ENCODE measurements at places on chromosomes 4 and X. TPM values are rescaled to one million over a fixed set of nuclear protein-coding genes. Genes with fewer than 3 reads are reported as not detected.

The JCHAIN gene
- polyA plus RNA-seq, result not detected

The BMX gene
- polyA plus RNA-seq, result not detected

The TMEM47 gene
- polyA plus RNA-seq, result not detected

The AMER1 gene
- 3.1 TPM for polyA plus RNA-seq

The RS1 gene
- polyA plus RNA-seq, result not detected

- no peak for DNase-seq
- no peak overlapping the region for H3K27ac ChIP-seq
- no peaks in the 10 kb centered on the region for H3K36me3 ChIP-seq
- no peaks in the 10 kb centered on the region for H3K27me3 ChIP-seq
Measured at GRCh38 chrX:120773801-120774200, 101.9 kb downstream of the CT47B1 start.

DNA sequence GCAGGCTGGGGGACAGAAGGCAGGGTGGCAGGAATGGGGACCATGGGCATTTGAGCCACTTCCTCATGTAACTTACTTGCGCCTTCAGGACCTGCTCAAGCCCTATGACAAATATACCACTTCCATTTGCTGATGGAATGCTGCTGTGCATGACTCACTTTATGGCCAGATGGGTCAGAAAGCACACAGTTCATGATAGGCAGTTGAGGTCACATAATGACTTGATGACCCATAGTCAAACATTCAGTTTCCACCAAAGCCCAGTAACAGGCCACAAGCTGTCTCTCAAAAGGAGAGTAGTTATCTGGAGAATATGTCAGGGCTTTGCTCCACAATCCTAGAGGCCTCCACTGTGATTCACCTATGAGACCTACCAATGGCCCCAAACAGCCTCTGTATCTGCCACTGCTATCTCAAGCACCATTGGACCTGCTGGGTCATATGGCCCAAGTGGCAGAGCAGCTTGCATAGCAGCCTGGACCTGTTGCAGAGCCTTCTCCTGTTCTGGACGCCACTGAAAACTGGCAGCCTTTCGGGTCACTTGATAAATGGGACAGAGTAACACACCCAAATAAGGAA lies 5.3 kb upstream of the PAPSS1 start:
- H3K4me3 ChIP-seq, result no peak overlapping the region
- peaks cover 10% of the 10 kb centered on the region for H3K4me1 ChIP-seq
- H3K27me3 ChIP-seq, result no peaks in the 10 kb centered on the region
- DNase-seq, result peak; percentile 18

GRCh38 chr4:60648774-60649173 lies 551.4 kb upstream of the ADGRL3 start:
- H3K27ac ChIP-seq, result no peak overlapping the region
- no peak overlapping the region for H3K4me3 ChIP-seq
- H3K27me3 ChIP-seq, result no peaks in the 10 kb centered on the region
- no peaks in the 10 kb centered on the region for H3K4me1 ChIP-seq
- DNase-seq, result no peak

DNA sequence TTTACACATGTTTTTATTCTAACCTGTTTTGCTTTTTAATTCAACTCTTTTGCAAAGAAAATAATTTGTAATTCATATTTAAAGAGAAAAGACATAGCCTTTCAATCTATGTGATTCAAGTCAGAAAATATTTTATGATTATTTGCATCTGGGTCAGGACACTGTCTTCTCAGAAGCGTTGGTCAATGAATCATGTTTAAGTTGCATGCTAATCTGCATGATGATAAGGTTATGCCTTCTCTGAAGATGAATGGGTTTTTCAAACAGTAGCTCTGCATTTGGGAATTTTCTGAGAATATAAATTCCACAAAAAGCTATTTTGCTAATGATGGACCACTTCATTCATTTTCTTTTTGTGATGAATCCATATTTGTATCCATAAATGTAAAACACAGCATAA lies 282.5 kb downstream of the TMA16 start:
- no peak overlapping the region for H3K27ac ChIP-seq
- no peak for DNase-seq
- H3K4me1 ChIP-seq, result no peaks in the 10 kb centered on the region
- H3K4me3 ChIP-seq, result no peak overlapping the region

DNA sequence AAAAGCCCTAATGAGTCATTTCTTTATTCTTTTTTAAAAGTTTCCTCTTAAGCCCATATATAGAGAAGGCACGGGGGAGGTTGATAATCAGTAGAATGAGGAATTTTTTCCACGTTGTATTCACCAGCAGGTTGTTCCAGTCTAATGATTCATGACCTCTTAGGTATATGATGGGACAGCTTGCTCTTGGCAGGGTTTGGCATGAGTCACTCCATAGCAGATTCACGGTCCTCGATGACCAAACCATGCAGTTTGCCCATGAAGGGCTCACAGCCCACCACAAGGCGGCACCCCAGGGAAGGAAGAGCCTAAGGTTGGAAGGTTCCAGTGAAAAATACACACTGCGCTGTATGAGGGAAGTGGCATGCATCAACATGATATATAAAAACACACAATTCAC lies 623.8 kb upstream of the DIPK2B start:
- H3K36me3 ChIP-seq, result 0 out of 3 replicates have a peak, but pooled peaks cover 5% of the 10 kb centered on the region
- H3K27ac ChIP-seq, result no peak overlapping the region
- no peaks in the 10 kb centered on the region for H3K27me3 ChIP-seq
- H3K4me3 ChIP-seq, result no peak overlapping the region

GRCh38 chr4:45992728-45993127 lies 131.1 kb downstream of the GABRG1 start:
- no peak overlapping the region for H3K27ac ChIP-seq
- no peaks in the 10 kb centered on the region for H3K4me1 ChIP-seq
- no peaks in the 10 kb centered on the region for H3K36me3 ChIP-seq

GRCh38 chr4:28444886-28445496 lies 1584.3 kb downstream of the STIM2 start:
- H3K4me3 ChIP-seq, result no peak overlapping the region
- no peak for DNase-seq
- no peaks in the 10 kb centered on the region for H3K4me1 ChIP-seq

DNA sequence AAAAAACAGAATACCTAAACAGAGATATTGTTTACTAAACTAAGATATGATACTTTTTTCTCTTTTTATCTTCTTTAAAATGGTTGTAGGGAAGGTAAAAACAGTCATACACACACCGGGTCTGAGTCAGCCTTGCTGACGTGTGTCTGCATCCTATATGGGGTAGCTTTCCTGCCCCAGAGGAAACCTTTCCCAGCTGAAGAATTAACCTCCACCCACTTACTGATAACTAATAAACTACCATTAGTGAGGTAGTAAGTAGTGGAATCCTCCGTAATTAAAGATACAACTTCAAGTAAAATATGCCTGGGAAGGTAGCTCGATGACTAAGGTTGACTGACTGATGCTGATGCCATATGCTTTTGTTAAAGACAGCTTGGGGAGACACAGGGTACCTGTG lies 312.2 kb downstream of the DCTD start:
- no peaks in the 10 kb centered on the region for H3K27me3 ChIP-seq
- H3K4me3 ChIP-seq, result no peak overlapping the region
- H3K4me1 ChIP-seq, result no peaks in the 10 kb centered on the region

DNA sequence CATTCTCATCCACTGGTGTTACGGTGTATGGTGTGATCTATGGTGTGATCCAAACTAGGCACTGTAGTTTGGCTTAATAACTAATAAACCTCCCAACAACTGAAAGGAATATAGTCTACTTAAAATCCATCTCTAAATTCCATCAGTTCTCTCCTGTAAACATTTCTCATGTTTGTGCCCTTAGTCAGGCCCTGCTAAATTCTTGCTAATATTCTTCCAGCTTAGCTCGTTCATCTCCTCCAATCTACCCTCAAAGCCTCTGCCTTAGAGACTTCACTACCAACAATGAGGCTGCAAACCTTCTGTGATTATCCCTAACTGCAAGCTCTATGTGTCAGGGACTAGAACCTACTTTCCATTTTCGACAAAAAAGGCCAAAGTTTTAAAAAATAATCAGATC lies 28.1 kb downstream of the ZAR1 start:
- H3K4me3 ChIP-seq, result no peak overlapping the region
- H3K4me1 ChIP-seq, result no peaks in the 10 kb centered on the region
- DNase-seq, result no peak
- H3K27ac ChIP-seq, result no peak overlapping the region

DNA sequence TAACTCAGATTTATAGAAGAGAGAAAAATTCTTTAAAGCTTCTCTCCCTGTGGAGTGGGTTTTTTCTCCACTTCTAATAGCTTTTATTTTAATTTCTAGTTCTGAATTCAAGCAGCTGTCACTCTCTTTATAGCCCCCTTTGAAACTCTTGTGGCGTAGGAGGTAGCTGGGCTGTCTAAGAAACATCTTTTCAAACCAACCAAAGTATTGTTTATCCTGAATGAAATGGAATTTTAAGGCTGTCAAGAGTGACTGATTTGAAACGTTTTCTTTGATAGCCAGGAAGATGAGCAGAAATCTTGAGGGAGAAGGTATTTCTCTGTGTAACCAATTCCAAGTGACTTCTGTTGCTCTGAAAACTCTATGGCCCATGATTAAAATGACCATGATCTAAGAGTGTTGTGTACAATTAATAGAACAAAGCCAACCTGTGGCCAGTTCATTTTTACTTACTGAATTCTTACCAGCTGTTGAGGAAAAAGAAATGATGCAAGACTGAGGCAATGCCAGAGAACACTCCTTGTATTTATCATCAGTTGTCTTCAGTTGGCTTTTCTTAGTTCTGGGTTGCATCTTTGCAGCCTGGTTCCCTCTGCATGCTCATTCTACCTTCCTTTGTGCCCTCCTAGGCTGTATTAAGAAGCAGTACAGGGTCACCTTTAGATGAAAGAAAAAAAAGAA lies 298.4 kb downstream of the ARHGAP10 start:
- no peak for DNase-seq
- H3K36me3 ChIP-seq, result no peaks in the 10 kb centered on the region
- H3K4me1 ChIP-seq, result no peaks in the 10 kb centered on the region
- no peaks in the 10 kb centered on the region for H3K27me3 ChIP-seq
- no peak overlapping the region for H3K27ac ChIP-seq

DNA sequence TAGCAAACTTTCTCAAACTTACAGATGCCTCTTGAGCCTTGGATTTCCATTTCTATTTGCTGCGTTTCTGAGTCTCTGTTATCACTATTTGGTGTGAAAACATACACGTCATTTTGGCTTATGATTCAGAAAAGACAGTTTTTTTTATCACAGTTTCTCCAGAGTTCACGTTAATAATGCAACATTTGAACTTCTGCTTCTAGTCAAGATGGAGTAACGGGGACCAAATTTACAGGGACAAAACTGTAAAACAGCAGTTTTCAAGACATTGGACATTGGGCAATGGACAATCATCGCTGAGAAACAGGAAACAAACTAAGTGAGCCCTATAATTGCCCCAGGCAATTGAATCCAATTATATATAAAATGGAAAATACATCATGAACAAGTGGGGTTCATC lies 36.2 kb upstream of the TASL start:
- no peaks in the 10 kb centered on the region for H3K27me3 ChIP-seq
- H3K4me1 ChIP-seq, result peaks cover 19% of the 10 kb centered on the region
- no peak overlapping the region for H3K27ac ChIP-seq
- DNase-seq, result no peak
- H3K4me3 ChIP-seq, result no peak overlapping the region

DNA sequence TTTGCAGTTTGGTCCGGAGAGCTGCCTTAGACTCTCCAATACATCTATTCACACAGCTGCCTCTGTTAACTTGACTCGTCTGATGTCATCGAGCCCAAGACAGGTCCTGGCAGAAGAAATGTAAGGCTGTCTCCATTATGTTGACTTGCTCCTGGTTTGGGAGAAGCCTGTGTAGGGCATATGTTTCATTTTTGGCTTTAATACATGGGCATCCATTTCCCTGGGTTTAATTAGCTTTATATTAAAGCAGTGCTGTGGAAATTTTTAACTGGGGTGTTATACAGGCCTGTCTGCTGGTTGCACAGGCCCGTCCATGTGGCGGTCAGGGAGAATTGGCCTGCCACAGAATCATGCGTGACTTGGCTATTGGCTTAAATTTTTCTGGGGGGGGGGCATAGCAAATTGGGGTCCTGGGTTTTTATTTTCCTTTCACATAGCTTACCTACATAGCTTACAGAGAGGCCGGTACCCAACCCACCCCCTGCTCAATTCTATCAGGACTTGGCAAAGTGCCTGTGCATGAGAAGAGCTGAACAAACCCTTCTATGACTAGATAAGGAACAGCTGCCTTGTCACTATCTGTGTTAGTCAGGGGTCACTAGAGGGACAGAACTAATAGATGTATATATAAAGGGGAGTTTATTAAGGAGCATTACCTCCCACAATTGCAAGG lies 123.5 kb upstream of the WDR1 start:
- no peak overlapping the region for H3K27ac ChIP-seq
- H3K4me3 ChIP-seq, result no peak overlapping the region
- no peak for DNase-seq
- H3K27me3 ChIP-seq, result peaks cover 8% of the 10 kb centered on the region

- no peak overlapping the region for H3K4me3 ChIP-seq
- H3K36me3 ChIP-seq, result no peaks in the 10 kb centered on the region
- no peaks in the 10 kb centered on the region for H3K4me1 ChIP-seq
- peak; percentile 20 for DNase-seq
Measured at GRCh38 chr4:40980318-40980883, 230.6 kb downstream of the NSUN7 start.

DNA sequence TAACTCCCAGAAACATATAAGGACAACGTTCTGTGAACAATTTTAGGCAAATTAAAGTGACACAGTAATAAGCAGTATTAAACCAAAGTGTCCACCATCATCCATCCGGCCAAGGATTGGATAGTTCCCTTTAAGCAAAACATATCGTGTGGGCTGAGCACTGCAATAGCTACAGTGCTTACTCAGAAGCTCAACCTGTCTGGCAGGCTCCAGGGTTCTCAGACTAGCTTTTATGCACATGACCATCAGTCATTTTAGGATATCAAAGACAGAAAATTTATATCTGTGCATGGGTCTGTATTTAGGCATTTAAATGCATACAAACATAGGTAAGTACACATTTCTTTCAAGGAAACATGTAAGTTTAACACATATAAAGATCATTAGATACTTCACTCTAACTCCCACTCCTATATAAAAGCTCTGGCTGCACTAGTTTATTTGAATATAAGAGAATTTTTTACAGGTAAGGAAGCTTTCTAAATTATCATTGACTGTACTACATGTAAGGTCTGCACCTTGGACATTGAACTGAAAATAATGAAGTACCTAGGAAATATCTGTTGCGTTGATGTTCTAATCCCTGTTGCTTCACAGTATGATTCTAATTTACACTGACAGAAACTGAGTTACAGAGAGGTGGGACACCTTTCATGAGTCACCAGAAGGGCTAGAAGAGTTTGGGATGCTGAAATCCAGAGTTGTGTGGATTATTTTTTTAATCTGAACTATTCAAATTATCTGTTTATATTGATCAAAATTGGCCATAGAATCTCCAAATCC lies 67.6 kb downstream of the ELOVL6 start:
- no peaks in the 10 kb centered on the region for H3K27me3 ChIP-seq
- H3K4me1 ChIP-seq, result peaks cover 27% of the 10 kb centered on the region
- DNase-seq, result no peak

DNA sequence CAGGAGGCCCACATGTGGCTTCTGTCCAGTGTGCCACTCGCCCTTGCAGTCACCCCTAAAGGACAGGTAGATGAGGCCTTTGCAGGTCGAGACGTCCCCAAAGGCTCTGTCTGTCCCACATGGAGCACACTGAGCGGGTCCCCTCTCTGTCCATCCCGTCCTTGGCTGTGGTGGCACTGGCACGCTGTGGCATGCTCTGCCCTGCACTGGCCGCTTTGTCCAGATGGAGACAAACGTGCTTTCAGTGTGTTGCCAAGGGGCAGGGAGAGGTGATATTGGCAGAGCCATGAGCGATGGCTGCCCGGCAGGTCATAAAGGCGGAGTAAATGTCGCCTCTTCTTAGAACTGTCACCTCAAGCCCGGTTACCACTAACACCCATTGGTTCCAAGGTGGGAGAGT lies 86.9 kb upstream of the CLDN34 start:
- no peaks in the 10 kb centered on the region for H3K27me3 ChIP-seq
- no peak overlapping the region for H3K27ac ChIP-seq
- no peaks in the 10 kb centered on the region for H3K36me3 ChIP-seq
- H3K4me3 ChIP-seq, result no peak overlapping the region

All from HepG2 (cell line).